Astrocyte of the cerebellum (primary cell): ENCODE measurements at places on chromosomes 7 and 10.

GRCh38 chr7:106767078-106767477, 98.0 kb upstream of the PIK3CG start:
- DNase-seq, result no peak

DNA sequence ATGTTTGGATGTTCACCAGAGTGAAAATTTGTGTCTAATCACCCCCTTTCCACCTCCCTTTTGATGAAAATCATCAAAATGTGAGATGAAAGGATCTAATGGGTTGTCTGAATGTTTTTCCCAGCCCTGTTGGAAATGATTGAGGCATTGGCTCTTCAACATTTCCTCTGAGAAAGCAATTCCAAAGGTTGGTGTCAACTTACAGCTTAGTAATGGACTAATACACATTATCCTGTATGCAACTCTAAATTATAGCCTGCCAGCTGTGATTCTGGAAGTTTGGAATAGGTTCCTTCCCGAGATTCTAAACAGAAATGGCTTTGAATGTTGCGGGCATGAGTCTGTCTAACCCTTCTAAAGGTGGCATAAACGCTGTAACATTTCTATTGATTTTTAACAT, 152.9 kb downstream of the DYNC1I1 start:
- DNase-seq, result no peak

- DNase-seq, result no peak
Observed at GRCh38 chr10:95276367-95277200, 14.2 kb downstream of the PDLIM1 start.

GRCh38 chr10:125061557-125062226, 98.7 kb downstream of the CTBP2 start:
- DNase-seq, result no peak

GRCh38 chr7:159068488-159068811, 76.2 kb downstream of the VIPR2 start:
- DNase-seq, result no peak

DNA sequence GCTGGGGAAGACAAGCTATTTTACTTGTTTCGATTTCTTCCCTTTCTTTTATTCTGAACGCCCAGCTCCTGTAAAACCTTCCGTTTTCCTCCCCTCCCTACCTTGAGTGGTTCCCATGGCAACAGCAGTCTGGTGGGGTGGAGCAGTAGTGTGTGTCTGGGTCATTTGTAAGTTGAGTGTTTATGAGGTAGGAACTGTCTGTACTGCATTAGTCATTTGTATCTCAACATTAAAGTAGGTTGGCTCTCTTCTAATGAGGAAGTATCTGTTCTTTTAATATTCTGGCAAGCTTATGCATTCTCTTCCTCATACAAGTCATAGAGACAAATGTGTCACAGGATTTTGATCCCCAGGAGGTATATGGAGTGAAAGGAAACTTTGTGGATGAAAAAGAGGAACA, 85.3 kb upstream of the CCDC6 start:
- DNase-seq, result peak; percentile 3

GRCh38 chr7:43838201-43838658, 31.1 kb downstream of the MRPS24 start:
- DNase-seq, result no peak

GRCh38 chr7:77455321-77455720, 39.2 kb upstream of the GSAP start:
- peak; percentile 63 for DNase-seq

DNA sequence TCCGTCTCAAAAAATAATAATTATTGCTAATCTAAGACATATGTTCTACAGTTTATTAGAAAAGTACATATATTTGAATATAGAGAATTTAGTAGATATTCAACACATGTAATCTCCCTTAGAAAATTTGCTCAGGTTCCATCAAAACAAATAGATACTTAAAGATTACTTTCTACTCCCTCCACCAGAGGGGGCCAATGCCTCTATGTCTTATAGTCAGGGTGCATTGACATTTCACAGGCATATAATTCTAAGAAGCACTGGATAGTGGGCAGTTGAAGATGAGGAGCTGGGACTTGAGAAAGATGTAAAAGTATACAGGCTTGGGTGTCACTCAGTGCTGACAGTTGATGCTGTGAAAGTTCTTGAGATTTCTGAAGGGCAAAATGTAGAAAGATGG, 301.6 kb upstream of the HPS1 start:
- DNase-seq, result peak; percentile 1
